Neural progenitor cell (in vitro differentiated cells): ENCODE measurements at places on chromosomes 5 and 9. TPM values are rescaled to one million over a fixed set of nuclear protein-coding genes. Genes with fewer than 3 reads are reported as not detected.

Gene PCDHA4
- total RNA-seq = 9.7 and 13.7 TPM in 2 replicates

DNA sequence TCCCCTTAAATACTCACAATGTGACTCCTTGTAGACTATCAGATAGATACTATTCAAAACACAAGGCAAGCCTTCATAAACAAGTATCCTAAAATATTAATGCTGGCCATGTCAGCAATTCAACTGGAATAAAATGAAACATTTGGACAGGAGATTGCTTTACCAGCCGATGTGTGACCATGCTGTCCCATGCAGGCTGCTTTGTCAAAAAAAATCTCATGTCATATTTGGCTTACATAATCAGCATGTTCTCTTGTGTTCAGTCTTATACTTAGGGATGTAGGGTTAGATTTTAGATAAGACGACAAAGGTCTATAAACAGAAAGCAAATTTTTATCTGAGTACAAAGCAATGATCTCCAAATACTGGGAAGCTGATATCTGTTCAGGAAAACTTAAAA is 108.5 kb downstream of the NR6A1 start:
- H3K4me1 ChIP-seq = peaks cover 29% of the 10 kb centered on the region
- H3K27me3 ChIP-seq = no peaks in the 10 kb centered on the region
- no peak for DNase-seq

GRCh38 chr9:33164138-33164809 is 2.9 kb downstream of the B4GALT1 start:
- H3K27ac ChIP-seq = no peak overlapping the region
- peaks cover 47% of the 10 kb centered on the region for H3K27me3 ChIP-seq
- peaks cover 29% of the 10 kb centered on the region for H3K4me1 ChIP-seq

Gene ATP10B
- not detected in 2 replicates for total RNA-seq

GRCh38 chr5:65819905-65820240 is 97.9 kb downstream of the NLN start:
- H3K27ac ChIP-seq = no peak overlapping the region
- no peak for DNase-seq
- peaks cover 22% of the 10 kb centered on the region for H3K4me1 ChIP-seq
- peaks cover 3% of the 10 kb centered on the region for H3K36me3 ChIP-seq

Gene ANXA2R
- total RNA-seq = 0.17 and 0.74 TPM in 2 replicates

GRCh38 chr9:138063785-138064184 is 186.2 kb downstream of the CACNA1B start:
- H3K27me3 ChIP-seq = no peaks in the 10 kb centered on the region
- H3K36me3 ChIP-seq = no peaks in the 10 kb centered on the region
- DNase-seq = no peak

DNA sequence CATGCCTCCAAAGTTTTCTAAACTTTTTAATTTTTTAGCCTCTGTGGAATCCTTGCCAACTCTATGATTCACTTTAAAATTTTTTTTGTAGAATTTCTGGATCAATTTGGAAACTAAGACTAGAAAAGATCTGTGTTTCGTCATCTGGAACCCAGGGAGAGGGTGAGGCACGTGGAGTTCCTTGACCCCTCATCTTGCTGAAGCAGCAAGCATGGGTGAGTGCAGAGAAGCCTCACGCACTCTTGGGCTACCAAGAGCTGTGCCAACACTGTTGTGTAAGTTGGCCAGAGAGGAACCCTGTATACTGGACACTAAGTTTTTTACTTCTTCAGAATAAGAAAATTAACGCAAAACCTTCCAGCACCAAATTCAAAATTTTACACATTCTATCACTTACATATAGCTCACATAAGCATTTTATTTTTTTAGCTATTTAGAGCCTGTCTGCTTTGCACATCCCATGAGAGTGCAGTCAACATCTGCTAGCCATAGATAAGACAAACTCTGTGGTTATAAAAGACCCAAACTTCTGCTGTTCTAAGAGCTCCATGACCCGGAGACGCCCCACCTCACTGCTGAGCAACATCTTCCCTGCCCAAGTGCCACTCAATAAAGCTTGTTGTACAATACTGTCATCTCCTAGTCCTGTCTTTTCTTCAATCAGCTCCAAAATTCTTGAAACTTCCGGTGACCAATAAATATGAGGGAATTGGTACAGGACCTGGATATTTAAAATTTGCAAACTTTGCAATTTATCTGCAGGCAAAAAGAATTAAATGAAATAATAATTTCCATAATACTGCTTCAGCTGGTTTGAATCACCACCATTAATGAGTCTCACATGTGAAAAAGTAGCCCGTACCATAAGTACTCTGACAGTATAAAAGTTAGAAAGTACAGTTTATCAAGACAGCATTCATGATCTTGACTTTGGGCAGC is 69.7 kb upstream of the ADCY2 start:
- no peak overlapping the region for H3K4me3 ChIP-seq
- H3K4me1 ChIP-seq = peaks cover 6% of the 10 kb centered on the region
- H3K27ac ChIP-seq = no peak overlapping the region
- H3K36me3 ChIP-seq = no peaks in the 10 kb centered on the region
- no peak for DNase-seq

DNA sequence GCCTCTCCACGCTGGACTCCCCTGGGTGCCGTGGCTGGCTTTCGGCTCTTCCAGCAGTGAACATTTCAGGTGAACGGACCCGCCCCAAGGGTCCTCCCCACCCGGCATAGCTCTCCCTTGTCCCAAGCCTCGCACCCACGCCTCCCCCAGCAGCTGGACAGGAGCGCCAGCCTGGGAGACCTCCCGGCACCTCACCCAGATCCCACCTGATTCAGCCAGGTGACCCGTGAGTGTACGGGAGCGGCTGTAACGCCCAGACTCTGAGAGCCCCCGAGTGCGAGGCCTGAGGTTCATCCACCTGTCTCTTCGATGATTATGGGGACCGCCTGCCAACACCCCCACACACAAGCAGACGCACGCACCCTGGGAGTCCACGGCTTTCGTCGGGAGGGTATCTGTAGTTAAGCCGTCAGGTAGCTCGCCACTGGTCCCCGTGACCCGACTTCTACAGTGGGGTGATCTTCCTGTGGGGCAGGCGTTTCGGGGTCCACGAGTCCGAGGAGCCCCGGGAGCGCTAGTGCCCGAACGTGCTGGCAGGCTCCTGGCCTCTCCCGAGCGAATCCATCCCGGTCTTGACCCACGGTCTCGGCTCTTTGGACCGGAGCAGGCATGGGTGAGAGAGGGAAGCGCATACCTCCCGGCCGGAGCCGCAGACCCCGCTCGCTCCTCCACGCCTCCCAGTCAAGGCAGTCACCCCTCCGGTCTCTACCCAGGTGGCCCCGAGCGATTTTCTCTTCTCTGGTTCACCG is 14.9 kb downstream of the TRIM7 start:
- peaks cover 45% of the 10 kb centered on the region for H3K27me3 ChIP-seq
- H3K4me3 ChIP-seq = peak overlapping the region; percentile 88
- H3K36me3 ChIP-seq = no peaks in the 10 kb centered on the region
- H3K27ac ChIP-seq = no peak overlapping the region
- peaks cover 2% of the 10 kb centered on the region for H3K4me1 ChIP-seq

Gene SEMA5A
- total RNA-seq = 10.8 and 11.9 TPM in 2 replicates

DNA sequence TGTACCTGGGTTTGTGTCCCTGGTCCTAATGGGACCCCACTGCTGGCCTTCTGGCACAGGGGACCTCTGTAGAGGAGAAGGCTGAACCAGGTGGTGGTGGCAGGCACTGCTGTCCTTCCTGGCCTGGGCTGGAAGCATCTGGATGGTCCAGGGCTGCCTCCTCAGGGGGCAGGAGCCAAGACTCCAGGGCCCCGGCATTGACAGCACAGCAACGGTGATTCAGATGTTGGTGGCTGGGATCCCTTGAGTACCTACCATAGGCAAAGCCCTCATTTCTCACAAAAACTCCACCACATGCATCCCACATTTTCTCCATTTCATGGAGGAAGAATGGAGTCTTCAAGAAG is 15.0 kb downstream of the FGD3 start:
- no peak overlapping the region for H3K27ac ChIP-seq
- no peak overlapping the region for H3K4me3 ChIP-seq
- no peaks in the 10 kb centered on the region for H3K27me3 ChIP-seq
- no peak for DNase-seq
- peaks cover 4% of the 10 kb centered on the region for H3K4me1 ChIP-seq

- no peak overlapping the region for H3K27ac ChIP-seq
- H3K36me3 ChIP-seq = no peaks in the 10 kb centered on the region
- DNase-seq = no peak
- peaks cover 34% of the 10 kb centered on the region for H3K4me1 ChIP-seq
- H3K27me3 ChIP-seq = no peaks in the 10 kb centered on the region
- no peak overlapping the region for H3K4me3 ChIP-seq
These were observed 160.4 kb downstream of the RGS3 start for GRCh38 chr9:113623851-113624485.

Gene LRRTM2
- not detected in 2 replicates for total RNA-seq

Gene PCDHA12
- 3.4 and 5.9 TPM in 2 replicates for total RNA-seq
